ENCODE measurements at places on chromosomes 2 and 18.

DNA sequence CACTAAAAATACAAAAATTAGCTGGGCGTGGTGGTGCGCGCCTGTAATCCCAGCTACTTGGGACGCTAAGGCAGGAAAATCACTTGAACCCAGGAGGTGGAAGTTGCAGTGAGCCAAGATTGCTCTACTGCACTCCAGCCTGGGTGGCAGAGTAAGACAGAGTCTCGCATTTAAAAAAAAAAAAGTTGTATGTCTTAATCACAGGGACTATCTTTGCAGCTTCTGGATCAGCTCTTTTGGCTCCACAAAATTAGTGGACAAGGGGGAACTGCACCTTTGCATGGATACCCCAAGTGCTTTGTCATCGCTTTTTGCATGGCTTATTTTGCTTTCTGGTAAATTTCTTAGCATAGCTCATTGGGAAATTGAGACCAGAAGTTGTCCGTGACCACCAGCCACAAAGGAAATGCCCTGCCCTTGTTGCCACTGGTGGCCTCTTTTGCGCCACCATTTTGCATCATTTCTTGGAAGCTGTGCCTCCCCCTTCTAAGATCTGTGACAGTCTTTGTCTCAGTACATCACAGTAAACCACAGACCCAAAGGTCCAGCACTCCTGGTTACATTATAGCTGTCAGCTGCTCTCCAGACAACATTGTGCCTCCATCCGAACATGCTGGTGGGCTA is 43.9 kb upstream of the PCBP1 start:
- DNase-seq = no peak

DNA sequence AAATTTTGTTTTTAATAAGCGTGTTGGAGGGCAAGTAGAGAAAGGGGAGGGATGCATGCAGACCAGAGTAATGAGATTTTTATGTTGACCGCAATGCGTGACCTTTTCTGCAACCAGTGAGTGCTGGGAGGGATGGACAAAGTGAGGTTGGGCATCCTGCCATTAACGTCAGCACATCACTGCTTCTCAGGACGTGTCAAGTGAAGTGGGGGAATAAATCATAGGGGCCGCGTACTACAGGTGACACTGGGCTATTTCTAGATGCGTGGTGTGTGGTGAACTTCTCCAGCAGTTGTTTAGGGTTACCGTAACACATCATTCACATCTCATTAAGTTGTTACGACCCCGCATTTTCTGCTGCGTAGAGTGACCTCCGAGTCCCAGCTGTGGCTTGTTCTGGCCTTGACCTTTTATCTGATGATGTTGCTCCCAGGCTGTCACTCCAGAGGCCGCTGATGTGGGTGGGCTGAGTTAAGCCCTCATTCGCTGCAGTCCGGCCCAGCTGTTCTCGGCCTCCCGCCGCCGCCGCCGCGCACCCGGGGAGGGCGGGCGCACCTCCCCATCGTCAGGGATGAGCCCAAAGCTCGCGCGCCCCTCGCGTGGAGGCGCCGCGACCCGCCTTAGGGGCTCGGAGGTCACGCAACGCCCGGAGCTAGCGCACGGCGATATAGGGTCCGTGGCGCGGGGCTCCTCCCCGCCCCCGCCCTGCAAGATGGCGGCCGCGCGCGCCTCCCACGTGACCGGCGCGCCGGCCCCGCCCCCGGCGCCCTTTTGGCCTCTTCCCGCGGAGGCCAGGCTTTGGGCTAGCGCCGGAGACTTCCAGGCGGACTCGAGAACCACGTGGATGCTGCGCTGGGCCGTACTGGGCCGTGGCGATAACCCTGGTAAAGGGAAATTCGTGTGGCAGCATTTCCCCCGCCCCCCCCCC is 3.5 kb downstream of the ZCCHC2 start:
- peak; percentile 86 for DNase-seq

- DNase-seq = no peak
These were observed 52.2 kb downstream of the CUL3 start for GRCh38 chr2:224532931-224533330.

DNA sequence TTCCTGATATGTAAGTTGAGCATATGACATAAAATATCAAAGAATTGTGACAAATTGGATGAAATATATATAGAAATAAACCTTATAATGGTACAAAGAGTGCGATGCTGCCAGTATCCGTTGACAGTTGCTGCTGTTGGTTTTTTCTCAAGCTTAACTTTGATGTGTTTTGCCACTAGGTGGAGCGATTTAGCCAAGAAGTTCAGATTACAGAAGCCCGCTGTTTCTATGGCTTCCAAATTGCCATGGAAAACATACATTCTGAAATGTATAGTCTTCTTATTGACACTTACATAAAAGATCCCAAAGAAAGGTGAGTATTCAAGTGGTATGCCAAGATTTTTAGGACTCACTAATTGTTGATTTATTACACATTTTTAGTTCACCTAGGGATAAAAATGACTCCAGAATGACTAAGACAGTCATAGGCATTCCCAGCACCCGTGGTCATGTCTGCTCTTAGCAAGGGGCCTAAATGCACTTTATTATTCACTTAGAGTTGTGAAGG is 2.1 kb downstream of the RRM2 start:
- no peak for DNase-seq

DNA sequence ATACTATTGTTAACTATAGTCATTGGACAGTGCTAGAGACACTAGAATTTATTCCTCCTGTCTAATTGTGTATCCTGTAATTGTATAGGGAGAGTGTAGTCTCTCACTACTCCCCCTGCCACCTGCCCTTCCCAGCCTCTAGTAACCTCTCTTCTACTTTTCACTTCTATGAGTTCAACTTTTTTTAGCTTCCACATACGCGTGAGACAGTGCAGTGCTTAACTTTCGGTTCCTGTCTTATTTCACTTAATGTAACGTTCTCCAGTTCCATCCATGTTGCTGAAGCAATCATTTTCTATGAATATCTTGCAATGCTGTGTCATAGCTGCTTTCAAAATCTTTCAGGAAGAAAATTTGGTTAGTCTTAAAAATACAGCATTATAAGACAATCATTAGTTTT is 22.8 kb upstream of the RUFY4 start:
- DNase-seq = no peak

DNA sequence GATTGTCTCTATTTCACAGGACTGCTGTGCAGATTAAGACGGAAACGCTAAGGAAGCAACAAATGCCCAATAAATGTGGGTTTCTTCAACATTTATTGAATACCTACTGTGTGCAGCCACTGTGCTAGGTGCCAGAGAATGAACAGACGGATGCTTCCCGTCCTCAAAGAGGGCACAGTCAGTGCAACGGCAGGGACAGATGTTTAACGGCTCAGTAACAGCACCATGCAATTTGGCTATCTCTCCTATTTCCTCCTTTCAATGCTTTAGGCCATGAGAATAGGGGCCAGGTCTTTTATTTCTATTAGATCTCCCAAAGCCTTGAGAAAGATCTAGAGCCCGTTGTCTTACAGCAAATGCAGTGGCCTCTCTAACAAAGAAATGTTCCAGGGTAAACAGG is 7.2 kb downstream of the EDAR start:
- DNase-seq = no peak

- no peak for DNase-seq
These were observed 19.0 kb downstream of the OSBPL1A start for GRCh38 chr18:24378598-24378997.

DNA sequence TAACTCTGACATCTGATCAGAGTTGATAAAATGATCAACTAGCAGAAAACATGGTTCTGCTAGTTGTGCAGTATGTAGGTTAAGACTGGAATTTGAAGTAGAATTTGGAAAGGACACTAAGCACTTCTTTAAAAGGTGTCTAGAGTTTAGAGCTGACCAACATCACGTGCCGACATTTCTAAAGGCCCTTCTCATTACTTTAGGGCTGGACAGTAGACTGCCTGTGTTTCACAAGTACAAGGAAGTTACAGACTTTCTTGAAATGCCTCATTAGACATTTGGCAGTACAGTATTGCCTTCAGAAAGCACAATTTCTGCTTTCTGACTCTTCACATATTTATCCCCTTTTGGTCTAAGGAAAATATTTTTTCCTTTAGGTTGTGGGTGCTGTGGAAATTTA is 255.3 kb downstream of the ZNF385B start:
- no peak for DNase-seq

DNA sequence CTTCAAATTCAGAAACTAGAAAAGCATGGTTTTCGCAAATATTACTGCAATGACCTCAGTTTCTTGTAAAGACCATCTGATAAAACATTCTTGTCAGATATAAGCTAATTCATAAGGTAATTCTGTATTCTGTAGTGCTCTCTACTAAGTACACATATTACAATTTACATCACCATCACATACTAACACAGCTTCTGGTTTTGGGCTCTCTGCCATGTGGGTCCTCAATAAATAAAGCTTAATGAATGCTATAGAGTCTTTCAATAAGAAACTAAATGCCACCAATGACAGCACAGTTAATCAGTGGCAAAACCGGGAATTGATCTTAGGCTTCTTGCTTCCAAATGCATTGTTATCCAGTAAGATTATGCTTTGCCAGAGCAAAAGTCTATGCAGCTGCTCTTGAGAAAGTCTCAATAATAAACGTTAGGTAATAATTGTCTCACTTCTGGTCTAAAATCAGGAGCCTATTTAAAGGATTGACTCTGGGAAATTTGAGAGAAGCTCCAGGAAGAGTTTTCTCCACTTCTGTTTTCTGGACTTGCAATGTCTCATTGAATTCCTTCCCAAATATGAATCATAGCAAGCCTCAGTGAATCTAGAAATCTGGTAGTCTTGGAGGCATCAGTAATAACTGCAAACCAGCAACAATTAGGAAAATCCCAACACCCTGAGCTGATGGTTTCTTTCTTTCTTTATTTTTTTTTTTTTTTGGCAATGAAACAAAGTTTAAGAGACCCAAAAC is 67.9 kb upstream of the RAPGEF4 start:
- no peak for DNase-seq

- no peak for DNase-seq
These were observed 236.9 kb downstream of the RBM43 start for GRCh38 chr2:151024696-151025251.

DNA sequence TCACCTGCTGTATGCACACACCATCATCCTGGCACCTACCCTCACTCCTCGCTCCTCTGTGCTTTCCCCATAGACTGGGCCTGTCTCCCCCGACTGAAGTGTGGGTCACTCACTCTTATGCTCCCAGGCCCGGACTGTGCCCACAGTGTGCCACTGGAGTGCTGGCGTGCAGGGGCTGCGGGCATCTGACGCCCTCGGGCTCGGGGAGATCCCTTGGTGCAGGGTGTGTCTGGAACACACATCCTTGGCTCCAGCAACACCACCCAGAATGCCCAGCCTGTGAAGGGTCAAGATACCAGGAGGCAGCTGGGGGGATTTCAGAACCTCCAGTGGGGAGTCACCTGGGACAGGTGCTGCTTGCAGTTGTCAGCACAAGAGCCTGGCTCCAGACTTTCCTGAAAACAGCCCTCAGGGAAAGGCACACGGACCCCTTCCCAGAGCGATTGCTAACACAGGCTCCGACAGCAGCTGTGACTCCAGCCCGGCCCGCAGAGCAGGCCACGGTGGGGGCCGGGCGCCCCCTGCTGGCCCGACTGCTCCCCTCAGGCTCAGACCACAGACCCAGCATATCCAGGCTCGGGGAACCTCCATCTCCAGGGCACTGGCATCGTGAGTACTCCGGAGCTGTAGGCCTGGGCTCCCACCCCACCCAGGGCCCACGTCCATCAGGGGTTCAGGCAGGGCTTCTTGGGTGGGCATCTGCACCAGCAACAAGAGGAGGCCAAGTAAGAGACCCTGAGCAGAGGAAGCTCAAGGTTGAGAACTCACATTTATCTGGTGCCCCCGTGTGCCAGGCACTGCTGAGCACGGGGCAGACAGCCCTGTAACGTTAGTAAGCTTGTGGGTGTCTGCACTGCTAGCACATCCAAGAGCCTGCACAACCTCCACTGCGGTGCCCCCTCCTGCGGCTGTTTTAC is 8.6 kb downstream of the HS1BP3 start:
- DNase-seq = peak; percentile 87

DNA sequence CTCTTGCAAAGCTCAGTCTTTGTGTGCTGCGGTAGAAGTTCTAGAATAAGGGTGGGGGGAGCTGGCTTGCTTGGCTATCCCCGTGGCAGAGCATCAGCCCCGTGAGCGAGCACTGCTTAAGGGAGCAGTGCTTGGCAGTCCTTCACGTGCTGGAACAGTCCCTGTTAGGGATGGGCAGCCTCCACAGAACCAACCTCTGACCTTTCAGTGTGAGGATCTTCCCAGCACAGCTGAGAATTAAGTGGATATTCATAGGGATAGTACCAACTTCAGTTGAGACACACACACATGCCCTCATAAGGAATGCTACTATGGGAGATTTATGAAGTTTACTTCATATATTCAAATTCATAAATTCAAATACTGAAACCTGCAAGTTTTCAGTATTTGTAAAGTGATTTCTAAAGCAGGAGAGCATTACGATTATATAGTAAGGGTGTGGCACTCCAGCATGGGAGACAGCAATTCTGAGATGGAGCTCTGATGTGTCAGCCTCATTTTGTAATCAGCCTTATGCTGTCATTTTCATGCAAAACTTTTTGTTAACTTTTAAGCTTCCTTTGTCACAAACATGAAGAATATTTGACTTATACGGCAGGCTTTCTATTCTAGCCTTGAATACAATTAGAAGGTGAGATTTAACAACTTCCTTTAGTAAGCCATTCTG is 39.5 kb downstream of the ATP9B start:
- no peak for DNase-seq

GRCh38 chr2:202555356-202555755 is 79.4 kb upstream of the FAM117B start:
- DNase-seq = no peak

DNA sequence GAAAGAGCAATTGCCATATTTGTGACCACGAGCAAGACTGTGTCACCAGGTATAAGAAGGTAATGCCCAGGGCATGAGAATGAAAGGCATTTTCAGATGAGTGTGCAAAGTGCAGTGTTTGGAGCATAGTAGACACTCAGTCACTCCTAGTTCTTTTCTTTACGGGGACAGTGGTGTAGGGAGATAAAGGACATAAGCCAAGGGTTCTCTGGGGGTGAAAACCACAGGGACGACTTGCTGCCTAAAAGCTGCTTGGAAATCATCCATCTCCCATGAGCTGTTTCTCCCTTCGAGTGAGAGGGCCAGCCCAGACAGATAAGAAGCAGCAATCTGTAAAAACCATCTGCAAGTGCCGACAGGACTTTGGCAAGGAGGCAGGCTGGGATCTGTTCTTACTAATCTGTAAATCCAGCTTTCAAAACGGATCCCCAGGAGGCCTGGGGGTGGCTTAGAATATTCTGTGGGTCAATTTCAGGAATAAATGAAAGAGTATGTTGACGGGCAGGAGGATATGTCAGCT is 221.6 kb downstream of the LPIN1 start:
- DNase-seq = no peak

DNA sequence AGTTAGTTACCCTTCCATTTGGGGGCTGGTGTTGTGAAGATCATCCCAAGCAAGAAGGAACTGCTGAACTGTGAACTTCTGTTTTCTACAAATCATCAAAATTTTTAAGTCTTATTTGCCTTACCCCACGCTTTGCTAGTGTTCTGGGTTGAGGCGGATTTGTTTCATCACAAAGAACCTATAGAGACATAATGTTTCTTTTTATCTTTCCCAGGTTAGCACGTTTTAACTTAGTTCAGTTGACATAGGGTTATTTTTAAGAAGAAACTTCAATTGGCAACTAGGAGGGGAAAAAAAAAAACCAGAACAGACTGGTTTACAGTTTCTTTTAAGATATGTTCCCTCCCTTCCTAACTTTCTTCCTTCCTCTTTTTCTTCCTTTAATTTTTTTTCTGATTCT is 31.1 kb upstream of the CERS6 start:
- no peak for DNase-seq

- DNase-seq = no peak
These were observed 37.0 kb downstream of the RASGRP3 start for GRCh38 chr2:33513480-33513879.

All from right forelimb (tissue), 1 donor.